ENCODE measurements at places on chromosomes 2 and 18.

DNA sequence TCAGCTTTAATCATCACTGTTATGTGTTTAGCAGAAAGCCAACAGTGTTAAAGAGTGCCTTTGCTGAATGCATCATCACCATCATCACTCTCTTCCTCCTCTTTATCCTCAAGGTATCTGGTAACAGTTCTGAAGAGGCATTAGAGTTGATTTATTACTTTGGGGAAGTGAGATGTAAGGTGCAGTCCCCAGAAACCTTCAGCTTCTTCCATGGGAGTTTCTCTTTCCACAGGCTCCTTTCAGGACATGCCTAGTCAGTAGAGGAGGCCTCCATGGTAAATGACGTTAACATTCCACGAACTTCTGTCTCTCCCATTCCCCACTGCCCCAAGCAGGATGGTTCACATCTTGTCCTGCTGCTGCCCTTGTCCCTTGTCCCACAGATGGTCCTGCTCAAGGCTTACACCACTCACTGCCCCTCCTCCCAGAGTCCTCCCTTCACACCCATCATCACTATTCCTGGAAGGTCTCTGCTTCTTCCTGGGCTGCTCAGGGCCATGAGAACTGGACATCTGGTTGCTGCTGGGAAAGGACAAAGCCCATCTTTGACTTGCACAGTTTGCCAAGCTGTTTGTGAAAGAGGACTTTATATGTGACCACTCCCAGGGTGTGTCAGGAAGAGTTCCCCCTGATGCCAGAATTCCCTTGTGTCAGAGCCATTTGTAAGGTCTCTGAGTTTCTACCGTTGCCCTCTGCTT lies 5.3 kb upstream of the REG1A start:
- DNase-seq: no peak

GRCh38 chr18:58983260-58984155 lies 118.8 kb downstream of the ZNF532 start:
- DNase-seq: no peak

DNA sequence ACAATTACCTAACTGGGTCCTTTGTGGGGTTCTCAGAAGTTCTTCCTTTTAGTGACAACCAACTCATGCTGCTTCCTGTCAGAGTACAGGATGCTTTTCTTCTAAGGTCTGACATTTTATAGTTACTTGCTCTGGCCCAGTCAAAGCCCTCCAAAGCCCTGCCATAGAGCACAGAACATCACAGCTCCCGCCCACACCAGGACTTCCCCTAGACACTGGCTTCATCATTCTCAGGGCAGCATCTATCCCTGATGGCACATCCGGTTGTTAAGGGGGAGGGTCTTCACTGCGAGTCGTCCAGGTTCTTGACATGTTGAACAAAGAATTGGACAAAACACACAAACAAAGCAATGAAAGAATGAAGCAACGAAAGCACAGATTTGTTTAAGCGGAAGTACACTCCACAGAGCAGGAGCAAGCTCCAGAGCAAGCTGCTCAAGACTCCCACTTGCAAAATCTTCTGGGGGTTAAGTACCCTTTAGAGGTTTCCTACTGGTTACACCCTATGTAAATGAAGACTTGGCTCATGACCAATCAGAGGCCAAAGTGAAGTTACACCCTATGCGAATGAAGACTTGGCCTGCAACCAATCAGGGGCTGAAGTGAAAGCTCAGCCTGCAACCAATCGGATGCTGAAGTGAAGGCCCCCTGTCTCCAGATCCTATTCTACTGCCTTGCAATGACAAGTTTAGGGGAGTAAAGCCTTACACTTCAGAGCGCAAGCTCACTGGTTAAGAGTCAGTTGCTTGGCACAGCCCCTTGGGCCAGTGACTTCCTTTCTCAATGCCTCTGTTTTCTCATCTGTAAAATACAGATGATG lies 79.0 kb downstream of the HDAC4 start:
- peak; percentile 15 for DNase-seq

- DNase-seq: no peak
Measured at GRCh38 chr18:79797518-79798345, at the start of gene KCNG2. TSS of gene KCNG2 (plus strand) at chr18:79797938. CDS start at chr18:79863668, 65,730 bp downstream.

GRCh38 chr2:72008608-72009007 lies 139.1 kb downstream of the CYP26B1 start:
- DNase-seq: no peak

DNA sequence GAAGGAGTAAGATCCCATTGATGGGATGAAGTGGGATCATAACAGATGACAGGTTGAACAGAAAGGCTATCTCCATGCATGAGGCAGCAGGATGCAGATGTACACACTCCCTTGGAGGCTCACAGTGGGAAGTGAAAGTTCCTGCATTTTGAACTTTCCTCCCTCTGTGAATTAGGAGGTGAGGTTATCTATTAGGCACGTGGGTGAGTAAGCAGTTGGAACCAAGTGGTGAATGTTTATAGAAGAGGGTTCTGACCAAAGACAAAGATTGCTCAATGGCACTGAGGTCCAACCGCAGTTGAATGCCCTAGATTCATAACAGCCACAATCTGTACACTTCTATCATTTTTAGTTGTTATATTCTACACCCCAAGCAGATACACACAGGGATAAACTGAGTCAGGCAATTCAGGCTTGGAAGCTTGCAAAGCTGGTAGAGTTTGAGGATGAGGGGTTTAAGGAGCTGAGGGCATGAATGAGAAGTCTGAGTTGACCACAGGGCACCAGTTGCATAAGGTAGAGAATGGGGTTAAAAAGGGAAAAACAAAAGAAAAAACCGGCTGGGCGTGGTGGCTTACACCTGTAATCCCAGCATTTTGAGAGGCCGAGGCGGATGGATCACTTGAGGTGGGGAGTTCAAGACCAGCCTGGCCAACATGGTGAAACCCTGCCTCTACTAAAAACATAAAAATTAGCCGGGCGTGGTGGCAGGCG lies 7.1 kb upstream of the KCMF1 start:
- peak; percentile 25 for DNase-seq

DNA sequence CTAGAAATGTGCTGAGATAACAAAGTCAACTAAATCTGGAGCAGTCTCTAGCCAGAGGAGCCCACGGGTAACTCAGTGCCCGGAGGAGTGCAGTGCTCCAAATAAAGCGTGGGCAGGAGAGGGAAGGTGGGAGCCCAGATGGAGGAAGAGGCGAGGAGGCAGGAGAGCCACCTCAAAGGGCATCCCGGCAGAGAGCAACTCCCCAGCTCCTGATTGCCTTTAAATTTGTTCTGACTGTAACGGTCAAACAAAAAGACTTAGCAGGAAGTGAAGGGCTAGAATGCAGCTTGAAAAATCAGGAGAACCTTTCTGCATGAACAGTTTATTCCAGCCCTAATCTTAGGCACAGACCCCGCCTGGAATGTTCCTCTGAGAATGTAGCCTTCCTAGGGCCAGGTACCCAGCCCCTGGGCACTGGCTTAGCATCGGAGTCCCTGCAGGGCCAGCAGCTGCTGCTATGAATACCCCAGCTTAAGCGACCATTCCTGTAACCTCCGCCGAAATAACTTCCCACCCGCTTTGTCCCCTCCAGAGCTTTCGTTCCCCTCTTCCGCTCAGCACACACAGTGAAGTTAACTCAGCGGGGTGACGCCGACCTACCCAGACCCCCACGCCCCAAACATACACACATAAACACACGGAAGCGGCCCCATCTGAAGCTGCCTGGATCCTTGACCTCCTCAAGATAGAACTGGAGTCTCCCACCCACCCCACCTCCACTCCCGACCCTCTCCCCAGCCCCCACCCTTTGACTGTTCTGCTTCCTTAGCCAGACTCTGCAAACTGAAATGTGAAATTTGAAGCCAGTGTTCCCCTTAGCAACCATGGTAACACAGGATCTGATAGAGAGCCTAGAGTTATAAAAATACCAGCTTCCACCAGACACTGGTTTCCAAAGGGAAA lies 123.2 kb downstream of the SMAD7 start:
- DNase-seq: no peak

DNA sequence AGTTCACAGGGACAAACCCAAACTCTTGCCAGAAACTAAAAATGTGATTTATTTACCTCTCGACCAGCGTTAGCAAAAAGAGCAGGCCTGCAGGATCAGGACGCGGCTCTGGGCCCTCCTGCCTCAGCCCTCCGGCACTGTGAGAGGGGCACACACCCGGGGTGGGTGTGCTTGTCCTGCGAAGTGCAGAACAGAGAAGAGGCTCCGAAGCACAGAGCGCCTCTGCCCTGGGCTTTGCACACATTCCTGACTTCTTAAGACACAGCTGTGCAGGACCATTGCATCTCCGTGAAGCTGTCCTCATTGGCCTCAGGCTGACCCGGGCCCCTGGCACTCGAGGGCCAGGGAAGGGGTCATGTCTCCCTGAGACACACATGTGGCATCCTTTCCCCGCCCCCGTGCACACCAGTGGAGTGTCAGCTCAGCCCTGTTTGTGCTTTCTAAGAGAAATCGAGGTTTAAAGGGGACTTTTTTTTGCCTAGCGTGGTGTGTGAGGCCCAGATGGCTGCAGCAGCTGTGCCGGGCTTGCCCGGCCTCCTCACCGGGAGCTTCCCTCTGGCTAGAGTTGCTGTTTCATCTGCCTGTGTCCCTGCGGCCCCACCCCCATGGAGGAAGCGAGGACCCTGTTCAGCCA lies 9.9 kb upstream of the NFATC1 start:
- DNase-seq: no peak

DNA sequence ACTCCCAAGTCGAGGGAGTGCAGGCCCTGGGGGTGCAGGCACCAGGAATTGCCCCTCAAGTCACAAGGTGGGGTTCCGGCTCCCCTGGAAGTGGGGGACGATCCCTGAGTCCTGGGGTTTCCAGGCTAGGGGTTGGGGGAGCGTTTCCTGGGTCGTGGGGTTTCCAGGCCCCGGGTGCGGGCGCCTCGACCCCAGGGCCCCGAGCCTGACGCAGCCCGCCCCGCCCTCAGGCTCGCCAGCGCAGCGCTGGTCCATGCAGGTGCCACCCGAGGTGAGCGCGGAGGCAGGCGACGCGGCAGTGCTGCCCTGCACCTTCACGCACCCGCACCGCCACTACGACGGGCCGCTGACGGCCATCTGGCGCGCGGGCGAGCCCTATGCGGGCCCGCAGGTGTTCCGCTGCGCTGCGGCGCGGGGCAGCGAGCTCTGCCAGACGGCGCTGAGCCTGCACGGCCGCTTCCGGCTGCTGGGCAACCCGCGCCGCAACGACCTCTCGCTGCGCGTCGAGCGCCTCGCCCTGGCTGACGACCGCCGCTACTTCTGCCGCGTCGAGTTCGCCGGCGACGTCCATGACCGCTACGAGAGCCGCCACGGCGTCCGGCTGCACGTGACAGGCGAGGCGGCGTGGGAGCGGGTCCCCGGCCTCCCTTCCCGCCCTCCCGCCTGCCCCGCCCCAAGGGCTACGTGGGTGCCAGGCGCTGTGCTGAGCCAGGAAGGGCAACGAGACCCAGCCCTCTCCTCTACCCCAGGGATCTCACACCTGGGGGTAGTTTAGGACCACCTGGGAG lies 12.0 kb downstream of the SIGLEC15 start:
- DNase-seq: no peak

DNA sequence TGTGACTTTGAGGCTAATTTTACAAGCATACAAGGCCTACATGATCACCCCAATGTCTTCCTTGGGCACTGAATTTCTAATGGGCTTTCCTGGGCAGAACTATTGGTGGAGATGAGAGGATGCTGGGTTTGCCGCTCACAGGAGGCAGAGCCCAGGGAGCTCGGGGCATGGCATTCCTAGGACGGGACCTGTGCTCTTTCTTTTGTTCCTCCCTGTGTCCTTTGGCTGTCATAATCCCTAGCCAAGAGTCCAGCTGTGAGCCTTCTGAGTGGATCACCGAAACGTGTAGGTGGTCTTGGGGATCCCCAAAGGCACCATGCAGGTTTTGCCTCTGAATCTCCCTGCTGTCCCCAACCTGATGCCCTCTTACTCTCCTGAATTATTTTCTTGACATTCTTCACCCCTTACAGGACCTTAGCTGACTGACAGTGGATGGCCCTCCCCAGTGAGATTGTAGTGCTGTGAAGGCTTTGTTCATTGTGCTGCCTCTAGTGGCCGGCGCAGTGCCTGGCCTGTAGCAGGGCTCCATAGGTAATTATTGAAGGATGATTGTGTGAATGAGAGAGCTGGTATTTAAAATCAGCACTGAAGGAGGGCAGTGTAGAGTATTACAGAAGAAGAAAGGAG lies 221.9 kb downstream of the ZNF407 start:
- peak; percentile 48 for DNase-seq

DNA sequence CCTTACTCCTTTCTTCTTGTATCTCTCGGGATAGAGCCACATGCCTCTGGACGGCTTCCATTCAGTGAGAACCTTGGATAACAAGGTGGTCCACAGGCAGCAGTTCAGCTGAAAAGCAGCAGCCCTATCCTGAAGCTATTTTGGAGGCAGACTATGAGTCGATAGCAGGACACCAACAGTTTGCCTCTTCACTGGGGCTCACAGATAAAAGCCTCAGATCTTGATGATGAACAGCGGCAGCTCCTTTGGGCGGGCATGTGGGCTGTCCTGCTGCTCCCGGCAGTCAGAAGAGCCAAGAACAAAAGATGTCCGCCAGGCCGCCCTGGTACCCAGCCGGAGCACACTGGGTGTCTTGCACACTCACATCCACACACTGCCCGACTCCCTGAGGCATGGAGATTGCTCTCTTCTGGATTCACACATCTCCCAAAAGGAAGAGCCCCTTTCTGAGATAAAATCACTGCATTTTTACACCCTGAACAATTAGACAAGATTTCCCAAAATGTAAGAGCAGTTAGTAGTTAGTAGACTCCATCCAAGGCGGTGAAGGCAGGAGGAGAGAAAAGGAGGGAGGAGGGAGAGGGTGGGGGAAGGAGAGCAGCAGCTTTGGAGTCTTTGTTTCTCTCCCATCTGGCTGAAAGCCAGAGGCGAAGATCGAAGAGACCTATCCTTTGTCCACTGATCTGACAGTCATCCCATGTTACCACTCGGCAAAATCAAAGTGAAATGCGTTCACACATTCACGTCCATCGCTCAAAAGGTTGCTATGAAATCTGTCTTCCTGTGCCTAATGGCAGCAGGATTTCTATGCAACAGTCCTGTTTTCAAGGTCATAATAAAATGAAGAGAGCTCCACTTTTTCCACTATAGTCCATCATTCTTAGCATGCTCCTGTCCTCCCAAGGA lies 90.1 kb upstream of the KLF7 start:
- no peak for DNase-seq

GRCh38 chr2:235668782-235669181 lies 174.9 kb downstream of the AGAP1 start:
- no peak for DNase-seq

GRCh38 chr2:160427629-160428404 lies 65.8 kb downstream of the RBMS1 start:
- no peak for DNase-seq

- DNase-seq: no peak
Measured at GRCh38 chr2:128285329-128285931, 33.2 kb downstream of the HS6ST1 start.

- no peak for DNase-seq
Measured at GRCh38 chr2:192070099-192070498, 124.6 kb downstream of the TMEFF2 start.

All from RKO (cell line).